ENCODE measurements at places on chromosomes 5 and 9.

GRCh38 chr9:95107976-95108375, 209.5 kb downstream of the FANCC start:
- DNase-seq, result no peak

GRCh38 chr5:173455599-173455957, 127.4 kb upstream of the STC2 start:
- DNase-seq, result no peak

GRCh38 chr5:171617817-171618591, 167.6 kb upstream of the SMIM23 start:
- no peak for DNase-seq

DNA sequence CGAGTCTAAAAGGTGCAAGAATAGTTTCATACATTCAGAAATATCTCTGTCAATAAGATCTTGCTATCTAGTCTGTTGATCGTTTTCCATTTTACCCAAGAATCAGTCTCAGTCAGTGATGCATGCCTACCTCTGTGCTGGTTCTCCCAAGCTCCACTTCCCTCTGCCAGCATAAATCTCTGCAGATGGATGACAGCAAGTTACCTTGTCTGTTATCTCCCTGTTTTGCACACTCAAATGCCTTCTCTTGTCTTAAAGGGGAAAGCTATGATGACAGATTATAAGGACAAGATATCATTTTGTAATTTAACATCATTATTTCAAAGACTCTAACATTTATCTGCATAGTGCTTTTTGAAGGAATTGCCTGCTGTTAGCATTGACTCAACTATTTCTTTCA, 802.1 kb upstream of the SEMA6A start:
- no peak for DNase-seq

DNA sequence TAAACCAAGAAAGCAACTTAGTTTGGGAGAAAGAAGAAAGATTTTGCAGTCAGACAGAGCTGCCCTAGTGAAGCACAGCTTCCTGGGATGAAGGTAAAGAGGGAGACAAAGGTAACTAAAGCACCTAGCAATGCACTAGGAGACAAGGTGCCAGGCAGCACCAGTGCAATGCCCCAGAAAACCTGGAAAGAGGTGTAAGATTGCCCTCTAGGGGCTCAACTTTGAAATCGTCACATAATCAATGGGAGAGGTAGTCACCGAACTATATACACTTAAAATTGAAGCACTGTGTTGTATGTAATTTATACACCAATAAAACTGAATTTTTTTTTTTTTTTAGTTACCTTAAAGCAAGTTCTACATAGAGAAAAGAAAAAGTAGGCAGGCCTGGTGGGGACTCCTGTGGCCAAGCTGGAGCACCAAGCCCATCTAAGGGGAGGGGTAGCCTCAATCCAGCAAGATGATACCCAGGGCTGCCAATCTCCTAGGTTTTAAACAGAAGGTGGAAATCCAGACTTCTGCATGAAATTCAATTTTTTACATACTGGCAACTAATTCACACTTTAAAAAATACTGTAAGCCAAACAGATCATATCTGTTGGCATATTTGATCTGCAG, 48.2 kb downstream of the CDK5RAP2 start:
- no peak for DNase-seq

- DNase-seq, result no peak
Observed at GRCh38 chr5:177507596-177508220, 1.9 kb downstream of the DOK3 start.

DNA sequence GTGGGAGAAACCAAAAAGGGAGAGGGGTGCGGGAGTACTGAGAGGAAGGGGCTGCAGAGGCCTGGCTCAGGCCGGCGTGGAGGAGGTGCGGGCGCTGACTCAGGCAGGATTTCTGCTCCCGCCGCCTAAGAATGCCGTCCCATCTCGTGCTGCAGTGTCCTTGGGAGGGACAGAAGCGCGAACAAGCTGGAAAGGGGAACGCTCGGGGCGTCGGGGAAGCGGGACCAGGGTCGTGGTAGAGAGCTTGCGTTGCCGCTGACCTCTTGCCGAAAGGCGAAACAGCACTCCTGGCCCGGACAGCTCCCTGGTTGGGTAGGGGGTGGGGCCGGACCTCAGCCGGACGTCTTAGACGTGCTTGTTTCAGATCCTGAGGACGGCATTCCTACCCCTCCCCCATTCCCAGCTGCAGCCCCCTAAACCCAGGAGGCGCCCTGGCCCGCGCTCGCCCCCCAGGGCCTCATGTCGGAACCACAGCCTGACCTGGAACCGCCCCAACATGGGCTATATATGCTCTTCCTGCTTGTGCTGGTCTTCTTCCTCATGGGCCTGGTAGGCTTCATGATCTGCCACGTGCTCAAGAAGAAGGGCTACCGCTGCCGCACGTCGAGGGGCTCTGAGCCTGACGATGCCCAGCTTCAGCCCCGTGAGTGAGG, 1.1 kb downstream of the RELL2 start:
- DNase-seq, result no peak

All from right renal pelvis (tissue), 4 donors.